Activated CD4-positive, CD25-positive, alpha-beta regulatory T cell treated with anti-CD3 and anti-CD28 coated beads, Interleukin-2, amount 50 U/mL, for 72 hours (primary cell): ENCODE measurements at places on chromosomes 11 and 22.

- no peak for DNase-seq
Observed at GRCh38 chr11:111694851-111695250, 71.3 kb downstream of the PPP2R1B start.

GRCh38 chr11:9535189-9535781, 38.2 kb upstream of the WEE1 start:
- peak; percentile 84 for DNase-seq

- no peak for DNase-seq
Observed at GRCh38 chr22:28837640-28838039, 37.3 kb upstream of the XBP1 start.

- no peak for DNase-seq
Observed at GRCh38 chr11:33207408-33207985, 46.2 kb upstream of the CSTF3 start.

- DNase-seq, result no peak
Observed at GRCh38 chr11:73191151-73191550, 26.9 kb upstream of the P2RY2 start.

- no peak for DNase-seq
Observed at GRCh38 chr11:88378422-88379066, 41.0 kb upstream of the CTSC start.

GRCh38 chr11:112705148-112705547, 256.1 kb upstream of the NCAM1 start:
- DNase-seq, result no peak

GRCh38 chr11:35039076-35039475, 99.9 kb upstream of the CD44 start:
- no peak for DNase-seq

DNA sequence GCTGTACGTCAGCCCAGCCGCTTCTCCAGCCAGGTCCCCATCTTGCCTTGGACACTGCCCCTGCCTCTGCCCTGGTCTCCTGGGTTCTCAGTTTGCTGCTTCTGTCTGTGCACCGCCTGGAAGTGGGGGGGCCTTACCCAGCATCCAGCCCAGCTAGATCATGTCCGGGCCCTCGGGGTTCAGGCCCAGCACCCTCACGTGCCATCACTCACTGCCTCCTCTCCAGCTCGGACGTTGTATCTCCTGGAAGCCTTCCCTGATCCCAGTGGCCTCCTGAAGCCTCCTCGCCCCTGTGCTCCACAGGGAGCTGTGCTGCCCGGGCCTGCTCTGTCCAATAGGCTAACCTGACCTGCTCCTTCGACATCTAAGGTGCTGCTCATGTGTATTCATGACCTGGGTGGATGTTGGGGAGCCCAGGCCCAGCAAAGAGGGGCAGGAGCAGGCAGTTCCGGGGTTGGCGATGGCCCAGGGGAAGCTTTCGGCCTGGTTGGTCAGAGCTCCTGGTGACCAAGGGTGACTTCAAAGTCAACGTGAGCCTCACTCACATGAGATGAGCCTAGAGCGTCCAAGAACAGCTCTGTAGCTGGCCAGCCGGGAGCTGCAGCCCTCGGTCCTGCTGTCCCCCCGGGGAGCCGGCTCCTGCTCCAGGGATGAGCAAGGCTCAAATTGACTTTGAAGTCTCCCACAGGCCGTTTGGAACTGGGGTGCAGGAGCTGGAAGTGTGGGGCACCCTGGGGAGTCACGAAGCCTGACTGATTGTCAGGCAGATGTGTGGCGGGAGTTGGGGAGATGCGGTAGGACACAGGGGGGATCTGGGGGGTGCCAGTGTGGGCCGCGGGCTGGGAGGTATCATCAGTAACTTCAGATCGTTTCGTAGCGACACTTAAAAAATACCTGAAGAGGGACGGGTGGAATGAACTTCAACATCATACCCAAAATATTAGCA, 5.2 kb upstream of the ASCL2 start:
- no peak for DNase-seq

GRCh38 chr22:40392618-40393017, 22.2 kb downstream of the SGSM3 start:
- no peak for DNase-seq

DNA sequence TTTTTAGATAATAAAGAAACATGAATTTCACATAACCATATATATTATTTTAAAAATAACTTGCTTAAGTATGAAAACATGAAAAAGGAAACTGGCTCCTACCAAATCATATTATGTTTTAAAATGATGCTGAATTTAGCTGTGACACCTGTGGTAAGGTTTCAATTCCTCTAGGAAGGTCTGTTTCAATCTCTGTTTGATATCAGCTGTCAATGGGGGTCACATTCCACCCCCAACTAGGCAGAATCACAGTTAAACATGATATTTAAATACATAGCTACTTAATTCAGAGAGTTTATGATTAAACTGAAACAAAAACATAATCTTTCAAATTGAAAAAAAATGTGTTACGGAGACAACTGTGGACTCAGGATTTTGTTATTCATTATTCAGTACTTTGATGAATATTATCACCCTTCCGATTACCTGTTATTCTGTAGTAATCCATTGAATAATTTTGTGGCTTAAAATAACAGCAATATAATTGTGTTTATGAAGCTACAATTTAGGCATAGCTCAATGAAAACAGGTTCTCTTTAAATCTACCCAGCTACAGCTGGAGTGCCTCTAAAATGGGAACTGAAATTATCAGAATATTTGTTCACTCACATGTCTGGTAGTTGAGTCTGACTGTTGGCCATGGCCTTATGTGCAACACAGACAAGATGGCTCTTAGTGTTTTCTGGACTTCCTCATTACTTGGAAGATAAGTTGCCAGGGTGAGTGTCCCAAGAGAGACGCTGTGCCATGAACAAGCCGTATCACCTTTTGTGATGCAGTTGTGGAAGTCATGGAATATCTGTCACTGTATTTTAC, 244.6 kb upstream of the ANO3 start:
- no peak for DNase-seq

DNA sequence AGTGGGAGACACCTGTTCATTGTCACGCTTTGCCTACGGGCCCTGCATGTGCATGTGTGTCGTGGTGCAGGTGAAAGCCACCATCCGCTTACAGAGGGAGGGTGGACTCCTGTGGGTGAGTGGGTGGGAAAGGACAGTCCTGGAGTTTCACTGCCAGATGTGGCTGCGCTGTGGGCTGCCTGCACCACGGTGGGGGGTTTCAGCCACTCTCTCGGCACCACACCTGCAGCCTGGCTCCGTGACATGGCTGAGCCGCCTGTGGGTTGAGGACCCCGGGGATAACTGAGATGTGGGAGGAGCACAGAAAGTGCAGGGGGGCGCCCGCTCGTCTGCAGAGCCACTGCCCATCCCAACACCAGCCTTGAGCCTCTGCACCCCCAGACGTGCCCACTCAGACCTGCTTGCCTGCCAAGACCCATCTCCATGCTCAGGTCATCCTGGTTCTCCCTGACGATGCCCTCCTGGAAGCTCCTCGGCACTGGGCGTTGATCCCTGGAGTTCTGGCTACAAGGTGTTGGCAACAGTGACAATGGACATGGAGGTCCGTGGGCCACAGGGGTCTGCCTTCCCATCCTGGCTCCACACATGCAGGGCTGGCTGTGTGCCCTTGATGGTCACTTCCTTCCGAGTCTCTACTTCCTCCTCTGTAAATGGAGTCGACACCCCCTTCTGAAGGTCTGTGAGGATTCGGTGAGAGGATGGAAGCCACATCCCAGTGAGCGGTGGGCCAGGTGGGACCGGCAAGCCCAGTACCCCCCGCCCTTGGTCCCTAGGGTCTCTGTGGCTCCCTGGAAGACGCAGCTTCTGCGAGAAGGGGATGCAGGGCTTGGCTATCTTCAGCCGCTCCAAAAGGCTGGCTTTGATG, 1007.0 kb downstream of the BRD1 start:
- DNase-seq, result no peak

DNA sequence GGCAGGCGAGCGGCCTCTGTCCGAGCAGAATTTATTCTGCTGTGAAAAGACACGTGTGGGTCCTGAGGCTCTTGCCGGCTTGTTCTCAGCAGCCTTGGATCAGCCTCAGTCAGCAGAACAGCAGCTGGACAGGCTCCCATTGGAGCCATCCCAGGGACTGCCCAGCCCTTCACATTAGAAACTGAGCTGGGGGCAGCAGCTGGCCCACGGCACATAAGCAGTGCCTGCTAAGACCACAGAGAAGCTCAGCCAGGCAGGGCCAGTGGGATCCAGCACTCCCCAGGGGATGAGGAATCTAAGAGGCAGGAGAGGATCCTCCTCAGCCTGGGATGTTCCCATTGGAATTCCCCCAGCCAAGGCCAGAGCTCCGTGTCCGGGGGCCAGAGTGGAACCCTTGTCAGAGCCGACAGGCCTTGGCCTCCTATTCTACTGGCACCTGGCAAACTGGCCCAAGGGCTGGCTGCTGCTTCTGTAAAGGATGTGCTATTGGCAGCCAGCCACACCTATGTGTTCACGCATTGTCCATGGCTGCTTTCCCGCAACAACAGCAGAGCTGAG, 18.2 kb downstream of the RTN4R start:
- no peak for DNase-seq

GRCh38 chr11:113446112-113446511, 29.1 kb downstream of the DRD2 start:
- DNase-seq, result no peak

- DNase-seq, result no peak
Observed at GRCh38 chr11:87754685-87755084, 420.6 kb downstream of the RAB38 start.

GRCh38 chr11:86483940-86484794, 109.5 kb downstream of the CCDC81 start:
- DNase-seq, result no peak

DNA sequence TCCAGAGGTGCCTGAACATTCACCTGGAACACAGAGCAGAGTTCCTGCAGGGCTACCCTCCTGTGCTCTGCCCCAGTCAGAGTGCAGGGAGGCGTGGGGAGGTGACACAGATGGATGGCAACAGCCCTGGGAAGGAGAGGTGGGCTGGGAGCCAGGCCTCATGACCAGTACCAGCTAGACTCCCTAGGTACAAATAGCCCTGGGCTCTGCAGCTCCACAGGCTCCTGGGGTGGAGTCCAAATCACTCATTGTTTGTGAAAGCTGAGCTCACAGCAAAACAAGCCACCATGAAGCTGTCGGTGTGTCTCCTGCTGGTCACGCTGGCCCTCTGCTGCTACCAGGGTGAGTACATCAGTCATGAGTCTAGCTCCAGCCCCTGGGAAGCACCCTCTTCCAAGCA, at the start of gene SCGB1D2:
SCGB1D2 (plus strand) TSS at position 219 of the 400 bp plus-strand sequence; CDS start at position 288, 69 bp downstream.
- DNase-seq, result no peak

GRCh38 chr22:36287881-36288515, 35.1 kb downstream of the APOL1 start:
- DNase-seq, result no peak

- DNase-seq, result no peak
Observed at GRCh38 chr22:29703569-29704195, 16.1 kb upstream of the CABP7 start.

DNA sequence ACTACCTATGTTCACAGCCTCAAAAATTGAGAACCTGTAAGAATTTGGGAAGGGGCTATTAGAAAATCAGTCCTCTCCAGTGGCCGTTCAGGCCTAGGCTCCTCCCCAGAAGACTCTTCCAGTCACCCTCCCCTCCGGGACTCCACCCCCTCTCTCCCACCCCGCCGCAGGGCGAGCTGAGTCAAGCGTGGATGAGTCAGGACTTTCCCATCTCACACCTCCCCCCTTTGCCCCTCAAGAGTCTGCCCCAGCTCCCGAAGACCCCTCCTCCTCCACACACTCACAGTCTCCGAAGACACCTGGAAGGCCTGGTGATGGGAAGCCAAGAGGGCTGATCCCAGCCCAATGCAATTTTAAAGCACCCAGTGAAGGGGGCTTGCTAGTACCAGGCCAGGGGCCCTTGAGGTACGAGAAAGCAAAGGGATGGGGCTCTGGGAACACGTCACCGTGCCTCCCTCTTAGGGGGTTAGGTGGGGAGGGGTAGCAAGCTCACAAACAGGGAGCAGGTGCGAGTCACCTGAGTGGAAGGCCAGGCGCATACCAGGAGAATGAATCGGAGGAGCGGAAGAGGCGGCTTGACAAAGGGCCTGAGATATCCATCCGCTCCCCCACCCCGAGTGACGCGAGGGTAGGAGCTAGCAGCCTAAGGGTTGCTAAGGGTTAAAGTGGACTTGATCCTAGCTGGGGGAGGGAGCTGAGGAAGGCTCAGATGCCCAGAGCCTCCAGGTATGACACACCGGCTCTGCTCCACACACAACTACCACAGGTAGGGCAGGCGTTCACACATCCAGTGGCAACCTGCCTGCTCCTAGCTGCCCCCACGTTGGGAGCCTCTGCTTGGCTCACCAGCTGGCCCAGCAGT, 13.6 kb downstream of the BCL9L start:
- peak; percentile 65 for DNase-seq

- peak; percentile 28 for DNase-seq
Observed at GRCh38 chr11:117839936-117840813, 15.6 kb upstream of the FXYD2 start.

- DNase-seq, result no peak
Observed at GRCh38 chr11:112513417-112513816, 252.8 kb upstream of the PLET1 start.

DNA sequence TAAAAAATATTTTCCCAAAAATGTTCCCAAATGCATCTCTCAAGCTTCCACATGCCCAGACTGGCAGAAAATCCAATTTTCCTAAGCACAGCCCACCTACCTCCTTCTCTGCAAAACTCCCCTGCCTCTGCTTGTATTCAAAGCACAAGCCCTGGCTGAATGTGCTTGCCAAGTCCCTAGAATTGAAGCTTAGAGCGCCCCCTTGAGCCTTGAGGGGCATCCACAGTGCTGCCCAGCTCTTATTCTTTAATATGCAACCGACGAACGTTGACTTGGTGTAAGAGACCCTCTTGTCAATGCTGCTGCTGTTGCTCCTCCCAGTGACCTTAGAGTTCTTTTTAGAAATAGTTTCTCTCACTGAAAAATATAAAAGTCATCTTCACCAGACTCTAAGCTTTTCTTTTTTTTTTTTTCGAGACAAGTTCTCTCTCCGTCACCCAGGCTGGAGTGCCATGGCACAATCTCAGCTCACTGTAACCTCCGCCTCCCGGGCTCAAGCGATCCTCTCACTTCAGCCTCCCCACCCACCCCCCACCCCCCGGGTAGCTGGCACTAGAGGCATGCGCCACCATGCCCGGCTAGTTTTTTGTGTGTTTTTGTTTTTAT, 63.5 kb upstream of the CAPRIN1 start:
- DNase-seq, result peak; percentile 71

DNA sequence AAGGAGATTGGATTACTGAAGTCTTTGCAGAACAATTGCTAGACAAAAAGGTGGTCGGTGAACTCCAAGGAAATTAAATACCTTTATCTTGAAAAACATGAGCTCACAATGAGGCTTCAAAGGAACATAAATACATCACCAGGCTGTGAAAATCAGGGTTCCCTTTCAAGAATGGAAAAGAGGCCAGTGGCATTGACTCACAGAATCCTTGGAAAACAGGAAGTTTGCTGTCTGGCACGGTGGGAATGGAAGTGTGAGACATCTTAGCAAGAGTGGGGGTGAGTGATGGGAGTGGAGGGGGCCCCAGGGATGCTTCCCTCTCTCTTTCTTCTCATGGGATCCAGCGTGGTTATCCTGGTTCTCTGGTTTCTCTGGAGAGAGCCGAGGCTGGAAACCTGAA, 48.9 kb upstream of the TBCEL start:
- DNase-seq, result no peak
